ENCODE measurements at places on chromosomes 11 and 22.

DNA sequence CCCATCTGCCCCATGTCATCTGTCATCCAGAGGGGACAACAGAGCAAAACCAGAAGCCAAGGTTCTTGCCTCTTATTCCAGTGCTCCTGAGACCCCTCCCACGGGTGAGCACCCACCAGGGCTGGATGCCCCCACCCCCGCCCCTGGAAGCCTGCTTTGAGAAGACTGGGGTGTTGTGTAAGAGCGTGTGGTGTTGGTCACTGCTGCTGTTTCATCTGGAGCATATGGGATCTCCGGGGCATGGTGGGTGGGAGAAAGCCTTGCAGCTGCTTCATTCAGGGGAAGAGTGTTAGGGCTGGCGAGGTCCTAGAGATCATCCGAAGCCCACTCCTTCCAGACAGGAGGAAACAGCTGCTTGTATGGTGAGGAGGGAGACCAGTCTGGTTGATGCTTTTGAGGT, 54.1 kb downstream of the CHRDL2 start:
- no peak for DNase-seq

DNA sequence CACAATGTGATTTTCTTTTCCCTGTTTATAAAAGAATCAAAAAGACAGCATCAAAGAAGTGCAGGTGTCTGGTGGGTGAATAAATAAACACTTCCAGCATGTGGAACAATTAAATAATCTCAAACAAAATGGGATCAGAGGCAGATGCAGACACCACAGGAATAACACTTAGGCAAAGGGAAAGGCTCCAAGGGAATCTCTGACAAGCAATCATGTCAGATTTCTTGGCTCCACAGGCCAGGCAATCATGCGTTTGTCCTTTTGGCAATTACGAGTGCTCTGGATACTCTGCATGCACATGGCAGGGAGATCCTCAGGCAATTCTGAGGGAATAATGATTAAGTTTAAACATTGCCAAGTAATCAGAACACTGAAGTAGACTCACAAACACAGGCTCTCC, 403.5 kb upstream of the LUZP2 start:
- no peak for DNase-seq

DNA sequence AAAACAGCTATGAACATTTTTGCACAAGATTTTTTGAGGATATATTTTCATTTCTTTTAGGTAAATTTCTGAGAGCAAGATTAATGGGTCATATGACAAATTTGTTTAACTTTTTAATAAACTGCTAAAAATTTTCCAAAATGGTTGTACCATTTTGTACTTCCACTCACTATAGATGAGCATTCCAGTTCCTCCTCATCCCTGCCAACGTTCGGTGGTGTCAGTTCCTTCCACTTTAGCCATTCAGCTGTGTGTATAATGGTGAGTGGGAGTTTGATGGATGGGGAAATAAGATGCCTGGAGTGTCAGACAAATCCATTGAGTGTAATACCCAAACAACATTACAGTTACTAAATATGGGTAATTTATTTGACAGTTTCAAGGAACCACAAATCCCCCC, 49.7 kb downstream of the MIAT start:
- DNase-seq = no peak

GRCh38 chr22:29037340-29037932, 24.2 kb downstream of the C22orf31 start:
- no peak for DNase-seq

- DNase-seq = peak; percentile 65
Measured at GRCh38 chr11:119065369-119065768, 2.2 kb upstream of the VPS11 start.

DNA sequence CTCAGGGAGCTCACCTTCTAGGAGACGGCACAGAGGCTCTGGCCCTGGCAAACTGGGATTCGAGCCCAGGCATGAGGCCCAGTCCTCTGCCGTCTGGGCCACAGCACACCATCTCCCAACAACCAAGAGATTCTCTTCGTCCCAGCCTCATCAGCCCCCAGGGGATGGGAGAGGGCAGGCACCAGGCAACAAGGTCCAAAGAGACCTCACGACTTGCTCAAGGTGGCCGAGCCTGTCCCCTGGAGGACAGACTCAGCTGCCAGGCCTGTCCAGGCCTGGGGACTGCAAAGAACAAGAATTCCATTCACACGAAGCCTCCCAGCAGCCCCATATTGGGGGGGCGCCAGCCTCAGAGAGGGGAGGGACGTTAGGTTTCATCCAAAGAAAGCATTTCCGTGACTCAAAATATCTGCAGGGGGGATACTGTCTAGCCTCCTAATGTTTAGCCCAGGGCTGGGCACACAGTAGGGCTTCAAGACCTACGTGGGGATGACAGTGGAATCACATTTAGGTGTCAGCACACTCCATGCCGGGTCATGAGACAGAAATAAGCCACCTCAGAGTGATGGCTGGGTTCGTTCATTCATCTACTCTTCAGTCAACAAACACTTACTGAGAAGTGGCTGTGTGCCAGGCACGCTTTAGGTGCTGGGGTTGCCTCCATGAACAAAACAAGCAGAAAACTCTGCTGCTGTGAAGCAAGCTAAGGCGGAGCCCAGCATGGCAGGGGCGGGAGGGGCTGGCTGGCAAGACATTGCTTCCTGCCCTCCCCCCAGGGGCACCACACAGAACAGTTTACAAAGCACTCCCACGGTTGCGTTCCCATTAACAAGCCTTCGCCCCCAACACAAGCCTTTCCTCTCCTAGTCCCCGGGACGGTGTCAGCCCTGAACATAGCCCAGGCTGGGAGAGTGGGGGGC, 1.2 kb downstream of the CARNS1 start:
- DNase-seq = no peak

DNA sequence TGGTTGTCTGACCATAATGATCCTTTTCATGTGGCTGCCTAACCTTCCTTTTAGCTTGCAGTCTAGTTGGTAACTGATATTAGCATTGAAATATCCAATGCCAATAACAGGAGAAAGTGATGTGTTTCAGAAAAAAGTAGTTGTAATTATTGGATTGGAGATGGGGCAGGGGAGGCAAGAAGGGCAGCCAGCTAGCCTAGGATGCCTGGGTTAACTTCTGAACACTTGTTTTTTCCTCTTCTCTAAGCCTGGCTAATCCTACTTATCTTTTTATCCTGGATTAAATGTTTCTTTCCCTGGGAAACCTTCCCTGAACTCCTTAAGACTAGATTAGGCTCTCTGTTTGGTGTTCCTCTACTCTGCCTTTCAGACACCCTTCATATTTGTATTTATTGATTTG, 380.2 kb downstream of the TMEM135 start:
- no peak for DNase-seq

- peak; percentile 96 for DNase-seq
Measured at GRCh38 chr11:57432714-57433163, 5.8 kb upstream of the SLC43A3 start.

- no peak for DNase-seq
Measured at GRCh38 chr22:49462291-49462690, 365.4 kb downstream of the BRD1 start.

GRCh38 chr11:86303257-86303656, 1.2 kb downstream of the HIKESHI start:
- DNase-seq = peak; percentile 54

DNA sequence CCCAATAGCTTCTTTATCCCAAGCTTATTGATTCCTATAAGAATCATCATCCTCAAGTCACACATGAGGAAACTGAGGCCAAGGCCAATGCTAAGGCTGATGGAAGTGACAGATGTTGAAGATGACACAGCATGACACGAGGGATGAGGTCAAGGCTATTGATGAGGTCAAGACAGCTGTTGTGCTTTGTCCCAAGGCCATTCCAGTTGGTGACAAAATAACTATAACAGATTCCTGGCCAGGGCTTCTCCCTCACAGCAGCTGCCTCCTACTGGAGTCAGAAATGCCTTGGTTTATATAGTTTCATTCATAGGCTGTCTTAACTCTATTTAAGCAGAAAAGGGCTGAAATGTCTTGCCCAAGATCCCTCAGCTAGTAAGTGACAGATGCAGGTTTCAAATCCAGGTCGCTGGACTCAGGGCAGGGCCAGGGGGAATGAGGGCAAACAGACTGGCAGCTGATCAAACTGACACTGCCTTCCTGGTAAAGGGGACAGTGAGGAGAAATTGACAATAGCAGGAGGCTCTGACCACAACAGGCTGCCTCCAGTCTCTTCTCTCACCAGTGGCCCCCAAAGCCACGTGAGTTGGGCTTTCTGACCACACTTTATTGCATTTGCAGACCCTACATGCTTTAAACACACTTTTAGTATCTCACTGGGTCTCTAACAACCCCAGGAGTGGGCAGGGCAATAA, 16.5 kb downstream of the MIF start:
- no peak for DNase-seq

GRCh38 chr22:45626198-45626651, 45.4 kb upstream of the ATXN10 start:
- DNase-seq = no peak

DNA sequence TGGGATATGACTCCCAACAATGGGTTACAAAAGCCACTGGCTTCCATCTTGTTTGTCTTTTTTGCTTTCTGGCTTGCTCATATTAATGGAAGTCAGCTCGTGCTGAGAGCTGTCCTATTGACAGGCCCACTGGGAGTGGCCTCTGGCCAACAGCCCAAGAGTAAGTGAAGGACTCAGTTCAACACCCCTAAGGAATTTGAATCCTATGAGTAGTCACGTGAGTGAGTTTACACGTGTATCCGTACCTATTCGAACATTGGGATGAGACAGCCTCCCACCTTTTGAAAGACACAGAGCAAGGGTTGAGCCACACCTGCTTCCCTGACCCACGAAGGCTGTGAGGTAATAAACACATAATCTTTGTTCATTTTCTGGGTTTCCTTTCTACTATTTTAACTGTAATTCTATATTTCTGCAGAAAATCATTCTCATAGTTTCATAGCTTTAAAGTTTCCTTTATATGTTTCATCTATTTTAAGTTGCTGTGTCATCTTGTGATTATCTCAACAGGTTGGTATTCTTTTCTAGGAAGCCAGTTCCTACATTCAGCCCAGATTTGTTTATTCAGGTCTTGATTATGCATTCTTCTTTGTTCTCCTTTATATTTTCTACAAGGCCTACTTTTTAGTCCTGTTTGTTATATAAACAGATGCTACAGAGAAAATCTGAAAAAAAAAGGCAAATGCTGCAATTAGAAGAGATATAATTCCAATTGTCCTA, 802.3 kb downstream of the CNTN5 start:
- DNase-seq = peak; percentile 37

DNA sequence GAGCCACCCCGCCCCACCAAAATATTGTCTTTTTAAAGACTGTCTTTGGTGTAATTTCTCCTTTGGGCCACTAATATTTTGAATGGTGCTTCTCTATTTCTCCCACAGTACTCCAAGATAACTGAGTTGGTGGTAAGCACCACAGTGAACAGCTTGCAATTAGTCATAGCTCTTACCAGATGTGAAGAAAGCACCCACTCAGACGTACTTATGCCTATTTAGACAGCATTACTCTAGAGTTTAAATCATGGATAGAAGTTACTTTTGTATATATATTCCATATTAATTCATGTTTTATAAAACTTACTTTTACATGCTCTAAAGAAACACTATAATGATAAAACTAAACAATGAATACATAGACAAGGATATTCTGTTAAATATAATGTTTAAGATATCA, 12.7 kb downstream of the ANO3 start:
- DNase-seq = peak; percentile 10

- DNase-seq = no peak
Measured at GRCh38 chr22:33539902-33540751, 380.1 kb downstream of the LARGE1 start.

GRCh38 chr11:113446938-113447337, 28.3 kb downstream of the DRD2 start:
- DNase-seq = peak; percentile 8

DNA sequence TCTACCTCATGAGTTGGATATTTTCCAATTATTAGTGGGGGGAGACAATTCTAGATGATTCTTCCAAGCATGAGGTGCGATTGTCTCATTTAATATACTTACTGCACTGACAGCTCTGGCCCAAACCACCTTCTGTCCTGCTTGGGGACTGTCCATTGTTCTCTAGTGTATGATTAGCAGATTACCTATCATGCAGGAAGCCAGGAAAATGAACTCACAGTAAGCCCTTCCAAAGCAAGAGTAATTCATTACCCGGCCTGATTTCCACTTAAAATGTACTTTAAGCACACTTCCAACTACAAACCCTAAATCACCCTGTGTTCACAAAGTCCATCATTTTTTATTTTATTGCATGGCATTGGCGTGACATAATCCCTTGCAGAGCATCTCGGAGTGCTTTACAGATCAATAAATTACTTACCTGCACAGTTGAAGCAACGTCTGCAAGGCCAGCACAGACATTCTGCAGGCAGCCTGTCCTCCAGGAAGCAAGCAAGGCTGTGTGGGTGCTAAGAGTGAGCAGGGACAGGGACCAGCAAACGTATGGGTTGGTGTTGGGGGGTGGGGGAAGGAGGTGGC, 838.2 kb downstream of the NTM start:
- no peak for DNase-seq

GRCh38 chr11:8258784-8259183, 4.9 kb downstream of the LMO1 start:
- peak; percentile 68 for DNase-seq

GRCh38 chr11:78567209-78567608, 7.5 kb downstream of the NARS2 start:
- peak; percentile 66 for DNase-seq

DNA sequence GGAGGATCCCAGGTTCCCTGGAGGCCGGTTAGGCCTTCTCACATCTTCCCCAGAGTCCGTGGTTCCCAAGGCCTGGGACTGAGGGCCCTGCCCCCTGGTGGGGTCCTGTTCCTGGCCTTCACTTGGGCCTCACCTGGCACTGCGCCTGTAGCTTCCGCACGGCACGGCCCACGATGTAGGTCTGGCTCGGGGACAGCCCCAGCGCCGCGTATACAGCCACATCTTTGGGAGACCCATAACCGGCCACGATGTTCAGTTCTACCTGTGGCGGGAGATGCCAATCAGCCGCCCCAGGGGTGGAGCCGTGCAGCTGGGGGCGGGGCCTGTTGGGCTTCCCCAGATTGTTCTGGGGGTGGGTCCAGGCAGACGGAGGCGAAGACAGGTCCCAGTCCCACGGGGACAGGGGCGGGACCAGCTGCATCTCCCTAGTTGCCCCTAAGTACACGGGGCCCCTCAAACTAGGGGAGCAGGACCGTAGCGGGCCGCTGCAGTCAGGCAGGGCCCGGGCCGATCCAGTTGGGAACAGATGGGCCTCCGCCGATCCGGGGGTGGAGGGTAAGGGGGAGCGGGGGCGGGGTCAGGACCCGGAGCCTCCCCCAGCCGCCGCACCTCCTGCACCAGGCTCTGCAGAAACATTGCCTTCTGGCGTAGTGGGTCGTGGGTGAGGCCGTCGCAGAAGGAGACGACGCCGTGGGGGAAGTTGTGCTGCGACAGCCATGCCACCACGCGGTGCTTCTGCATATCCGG, 10.1 kb downstream of the AIP start:
- DNase-seq = no peak

Measured in ELR (cell line).